ENCODE measurements at places on chromosomes 7 and 10. TPM values are rescaled to one million over a fixed set of nuclear protein-coding genes. Genes with fewer than 3 reads are reported as not detected.

CDC14C gene
- total RNA-seq = 0.11 TPM

CRTAC1 gene
- total RNA-seq = 6.0 TPM

FOXI2 gene
- total RNA-seq = 0.29 TPM

NUPR2 gene
- not detected for total RNA-seq

GRCh38 chr7:77407906-77408305 lies 8.2 kb downstream of the GSAP start:
- ATAC-seq = no peak

DNA sequence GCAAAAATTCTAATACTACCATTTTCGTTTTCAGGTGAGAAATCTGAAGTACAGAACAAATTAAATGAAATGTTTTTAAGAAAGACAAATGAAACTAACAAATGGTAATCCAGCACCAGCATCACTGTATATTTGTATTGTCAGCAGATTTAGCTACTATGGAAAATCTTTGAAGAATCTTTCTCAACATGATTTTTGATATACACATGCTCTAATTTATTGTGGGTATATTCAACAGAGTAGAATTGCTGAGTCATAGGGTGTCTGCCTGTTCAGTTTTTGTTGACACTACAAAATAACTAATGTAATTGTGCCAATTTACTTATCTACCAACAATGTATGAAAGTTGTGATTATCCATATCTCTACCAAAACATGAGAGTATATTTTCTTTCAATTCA lies 437.6 kb downstream of the PCDH15 start:
- no peak for ATAC-seq

- no peak for ATAC-seq
Observed at GRCh38 chr10:115710136-115710535, 562.9 kb downstream of the GFRA1 start.

- no peak for ATAC-seq
Observed at GRCh38 chr7:106553446-106553836, 107.5 kb downstream of the CCDC71L start.

DNA sequence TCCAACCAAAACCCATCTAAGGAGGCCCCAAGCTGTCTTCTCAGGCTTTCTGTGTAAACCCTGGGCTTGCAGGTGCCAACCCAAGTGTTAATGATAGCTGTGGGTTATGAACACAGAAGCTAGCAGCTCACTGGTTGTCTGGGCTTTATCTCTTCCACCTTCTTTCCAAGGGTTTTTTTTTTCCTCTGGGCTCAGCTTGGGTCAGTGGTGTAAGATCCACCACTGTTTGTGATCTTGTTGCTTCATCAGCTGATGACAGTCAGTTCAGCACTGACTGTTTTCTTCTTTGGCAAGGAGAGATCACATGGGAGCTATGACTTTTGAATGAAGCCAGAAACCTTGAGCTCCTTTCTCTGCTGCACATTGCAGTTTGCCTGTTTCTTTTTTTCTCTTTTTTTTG lies 4.6 kb downstream of the GTPBP4 start:
- ATAC-seq = no peak

DNA sequence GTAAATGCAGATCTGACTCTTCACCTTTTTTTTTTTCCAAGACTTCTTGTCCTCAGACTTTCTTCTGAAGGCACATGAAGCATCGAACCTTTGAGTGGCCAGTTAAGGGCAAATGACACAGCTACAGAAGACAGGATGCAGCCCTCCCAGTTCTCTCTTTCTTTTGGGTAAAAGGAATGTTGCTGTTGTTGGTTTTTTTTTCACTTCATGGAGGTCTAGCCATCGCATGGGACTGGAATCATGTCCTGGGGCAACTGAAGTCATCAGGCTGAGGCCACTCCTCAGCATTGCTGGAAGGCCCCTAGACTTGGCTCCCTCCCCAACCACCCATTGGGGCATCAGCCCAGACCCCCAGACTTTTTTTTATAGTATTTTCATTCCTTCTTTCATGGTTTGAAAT lies 896.5 kb downstream of the SORCS1 start:
- no peak for ATAC-seq
